ENCODE measurements at places on chromosomes 5 and 9.

GRCh38 chr9:112823257-112823656 lies 67.4 kb downstream of the SLC46A2 start:
- DNase-seq = no peak

- no peak for DNase-seq
These were observed 22.5 kb downstream of the LHFPL2 start for GRCh38 chr5:78626009-78626571.

- no peak for DNase-seq
These were observed 195.6 kb downstream of the PLK2 start for GRCh38 chr5:58264276-58264675.

DNA sequence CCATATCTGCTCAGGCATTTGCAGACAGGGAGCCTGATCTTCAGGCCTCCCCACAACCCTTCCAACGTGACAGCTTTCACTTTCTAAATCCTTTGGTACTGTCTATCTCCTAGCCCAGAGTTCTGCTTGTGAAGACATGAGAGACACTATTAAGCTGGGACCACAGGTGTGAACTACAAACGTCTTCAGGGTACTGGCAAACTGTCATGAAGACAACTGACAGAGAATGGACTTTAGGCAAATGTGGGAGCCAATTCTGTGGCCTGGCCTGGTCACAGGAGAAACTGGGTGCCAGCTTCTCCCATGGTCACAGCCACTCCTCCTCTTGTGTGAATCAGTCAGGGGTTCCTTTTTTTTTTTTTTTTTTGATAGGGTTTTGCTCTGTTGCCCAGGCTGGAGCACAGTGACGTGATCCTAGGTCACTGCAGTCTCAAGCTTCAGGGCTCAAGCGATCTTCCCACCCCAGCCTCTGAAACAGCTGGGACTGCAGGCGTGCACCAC lies 10.4 kb downstream of the TRIM14 start:
- no peak for DNase-seq

DNA sequence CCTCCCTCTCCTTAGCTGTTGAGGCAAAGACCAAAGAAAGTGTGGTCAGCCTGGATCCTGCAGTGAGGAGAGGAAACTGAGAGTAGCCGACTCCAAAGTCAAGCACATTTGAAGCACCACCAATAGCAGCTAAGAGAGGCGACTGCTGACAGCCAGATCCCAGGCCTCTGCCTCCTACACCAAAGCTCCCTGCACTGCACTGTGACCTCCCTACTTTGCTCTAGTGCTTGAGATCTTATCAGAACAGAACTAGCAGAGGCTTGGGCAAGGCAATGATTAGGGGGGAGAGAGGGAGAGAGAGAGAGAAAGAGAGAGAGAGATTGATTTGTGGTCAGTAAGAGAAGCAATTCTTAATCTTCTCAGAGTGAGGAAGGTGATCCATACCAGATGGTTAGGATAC lies 216.3 kb downstream of the CDK5RAP2 start:
- no peak for DNase-seq

GRCh38 chr5:78971998-78972397 lies 13.1 kb downstream of the ARSB start:
- no peak for DNase-seq

- no peak for DNase-seq
These were observed 12.3 kb downstream of the TIGD6 start for GRCh38 chr5:149988126-149988525.

DNA sequence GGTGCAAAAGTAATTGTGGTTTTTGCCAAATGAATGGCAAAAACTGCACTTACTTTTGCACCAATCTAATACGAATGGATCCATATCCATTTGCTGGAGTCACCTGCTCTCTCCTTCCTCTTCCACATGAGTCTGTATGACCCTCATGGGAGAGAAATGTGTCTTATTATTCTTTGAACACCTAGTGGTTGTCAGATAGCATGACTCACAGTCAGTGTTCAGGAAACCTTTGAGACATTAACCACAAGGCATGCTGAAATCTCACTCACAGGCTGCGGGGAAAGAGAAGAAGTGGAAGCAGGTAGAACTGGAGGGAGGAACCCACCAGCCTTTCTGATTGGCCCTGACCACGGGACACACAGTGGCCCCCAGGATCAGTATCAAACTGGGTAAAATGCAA lies 222.8 kb upstream of the KLF4 start:
- DNase-seq = no peak

GRCh38 chr5:131769336-131769735 lies 27.5 kb downstream of the FNIP1 start:
- DNase-seq = no peak

DNA sequence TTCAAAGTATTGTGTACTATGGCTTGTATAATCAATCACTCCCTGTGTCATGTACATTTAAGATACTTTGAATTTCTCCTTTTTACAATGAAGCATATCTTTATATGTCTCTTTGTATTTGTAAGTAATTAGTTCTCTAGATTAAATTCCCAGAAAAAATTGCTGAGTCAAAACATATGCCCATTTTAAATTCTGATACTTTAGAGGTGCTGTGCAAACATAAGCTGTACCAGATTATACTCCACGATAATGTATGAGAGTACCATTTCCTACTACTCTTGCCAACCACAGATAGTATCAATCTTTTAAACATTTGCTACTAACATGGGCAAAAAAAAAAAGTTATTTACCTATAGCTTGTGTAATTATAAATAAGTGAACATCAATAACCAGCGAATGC lies 18.3 kb downstream of the DCAF10 start:
- no peak for DNase-seq

DNA sequence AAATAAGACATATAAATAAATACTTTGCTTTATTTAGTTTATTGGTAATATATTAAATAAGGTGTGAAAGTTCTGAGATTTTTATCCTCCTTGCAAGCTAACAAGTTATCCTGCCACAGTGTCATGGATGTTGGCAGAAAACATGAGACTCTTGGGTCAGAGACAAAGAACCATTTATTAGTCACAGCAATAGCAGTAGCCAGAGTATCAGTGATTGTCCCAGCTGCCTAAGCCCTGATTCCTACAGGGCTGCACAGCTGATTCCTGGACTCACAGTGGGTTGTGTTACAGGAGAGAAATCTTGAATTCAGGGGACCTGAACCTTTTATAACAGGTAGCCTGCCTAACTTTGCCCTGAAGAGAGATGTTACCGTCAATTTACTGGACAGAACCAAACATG lies 304.5 kb upstream of the ZNF608 start:
- no peak for DNase-seq

- DNase-seq = peak; percentile 97
These were observed 38.8 kb downstream of the ITGA2 start for GRCh38 chr5:53027913-53028312.

- DNase-seq = no peak
These were observed 196.3 kb upstream of the KLF4 start for GRCh38 chr9:107685901-107686300.

- DNase-seq = peak; percentile 5
These were observed 115.3 kb upstream of the FSTL4 start for GRCh38 chr5:133727636-133728035.

DNA sequence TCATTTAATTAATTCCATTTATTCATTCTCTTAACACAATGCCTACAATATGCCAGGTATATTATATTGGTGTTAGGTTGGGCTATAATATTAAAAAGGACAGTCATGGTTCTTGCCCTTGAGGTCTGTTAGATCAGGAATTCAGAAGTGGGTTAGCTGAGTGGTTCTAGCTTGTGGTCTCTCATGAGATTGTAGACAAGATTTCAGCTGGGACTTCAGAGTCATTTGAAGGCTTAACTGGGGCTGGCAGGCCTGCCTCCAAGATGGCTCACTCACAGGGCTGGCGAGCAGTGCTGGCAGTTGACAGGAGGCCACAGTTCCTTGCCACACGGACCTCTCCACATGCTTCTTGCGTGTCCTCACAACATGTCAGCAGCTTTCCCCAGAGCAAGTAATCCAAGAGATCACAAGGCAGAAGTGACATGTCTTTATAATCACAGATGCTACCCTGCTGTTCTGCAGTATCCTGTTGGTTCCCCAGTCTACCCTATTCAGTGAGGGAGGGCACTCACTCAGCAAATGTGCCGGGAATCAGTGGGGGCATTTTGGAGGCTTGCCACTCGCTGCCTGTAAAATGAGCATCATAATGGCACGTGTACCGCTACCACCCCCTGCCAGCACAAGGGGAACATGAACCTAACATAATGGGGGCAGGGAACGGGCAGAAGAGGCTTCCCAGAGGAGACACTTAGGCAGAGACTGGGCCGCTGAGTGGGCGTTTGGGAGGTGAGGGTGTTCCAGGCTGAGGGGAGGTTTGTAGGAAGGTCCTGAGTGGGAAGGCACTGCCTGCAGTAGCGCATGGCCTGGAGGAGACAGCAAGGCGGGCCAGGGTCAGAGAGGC lies 70.0 kb downstream of the EXOSC2 start:
- DNase-seq = no peak

DNA sequence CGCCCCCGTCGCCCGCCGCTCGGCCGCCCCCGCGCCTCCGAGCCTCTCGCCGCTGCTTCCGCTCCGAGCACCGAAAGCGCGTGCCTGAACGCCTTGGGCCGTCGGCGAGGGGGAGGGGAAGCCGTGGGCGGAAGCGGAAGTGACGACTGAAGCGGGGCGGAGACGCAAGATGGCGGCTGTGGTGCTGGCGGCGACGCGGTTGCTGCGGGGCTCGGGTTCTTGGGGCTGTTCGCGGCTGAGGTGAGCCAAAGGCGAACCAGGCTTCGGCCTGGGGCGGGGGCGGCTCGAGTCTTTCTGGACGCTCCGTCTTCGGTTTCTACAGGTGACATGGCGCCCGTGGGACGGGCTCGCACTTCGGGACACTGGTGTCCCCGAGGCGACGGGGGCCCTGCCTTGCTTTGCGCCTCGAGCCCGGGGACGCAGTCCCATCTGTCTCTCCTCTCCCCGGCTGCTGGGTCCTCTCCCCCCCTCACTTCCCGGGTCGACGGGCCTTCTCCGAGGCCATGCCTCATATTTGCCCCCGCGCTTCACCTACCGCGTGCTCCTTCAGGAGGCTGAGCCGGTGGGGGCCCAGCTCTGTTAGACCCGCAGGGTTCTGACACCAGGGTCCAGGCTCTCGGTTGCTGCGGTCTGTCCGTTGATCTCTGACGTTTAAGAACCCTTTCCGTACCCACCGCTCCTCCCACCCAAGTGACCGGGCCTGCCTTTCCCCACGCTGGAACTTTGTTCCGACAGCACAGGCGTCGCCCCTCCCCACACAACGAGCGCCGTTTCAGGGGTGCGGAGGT lies at the start of the genes ENTR1 and PMPCA:
Gene ENTR1 (minus strand): TSS at position 115 of the 788 bp plus-strand sequence. CDS start 217 bp downstream, outside the sequence.
Gene PMPCA (plus strand): TSS at position 159 of the 788 bp plus-strand sequence. CDS start 11 bp downstream, at position 170.
- peak; percentile 93 for DNase-seq

- DNase-seq = peak; percentile 58
These were observed 164.8 kb downstream of the HSD17B3 start for GRCh38 chr9:96136992-96137670.

DNA sequence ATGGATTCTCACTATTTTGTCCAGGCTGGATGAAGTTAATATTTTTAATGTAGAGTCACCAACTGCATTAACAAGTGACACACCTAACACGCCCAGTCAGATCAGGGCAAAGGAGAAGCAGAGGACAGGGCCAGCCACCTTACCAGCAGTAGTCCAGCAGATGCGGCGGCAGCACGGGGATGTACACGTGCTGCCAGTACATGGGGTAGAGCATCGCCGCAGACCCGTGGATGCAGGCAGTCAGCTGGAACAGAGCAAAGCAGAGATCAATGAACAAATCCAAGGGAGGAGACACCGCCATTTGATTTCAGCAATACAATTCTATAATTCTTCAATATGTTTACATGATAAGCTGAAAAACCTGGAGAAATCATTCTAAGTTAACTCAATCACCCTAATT lies 274.2 kb downstream of the CRB2 start:
- DNase-seq = no peak

GRCh38 chr5:66960369-66961137 lies 236.0 kb downstream of the CD180 start:
- no peak for DNase-seq

GRCh38 chr9:133334161-133334560 lies 1.8 kb downstream of the SURF6 start:
- DNase-seq = no peak

DNA sequence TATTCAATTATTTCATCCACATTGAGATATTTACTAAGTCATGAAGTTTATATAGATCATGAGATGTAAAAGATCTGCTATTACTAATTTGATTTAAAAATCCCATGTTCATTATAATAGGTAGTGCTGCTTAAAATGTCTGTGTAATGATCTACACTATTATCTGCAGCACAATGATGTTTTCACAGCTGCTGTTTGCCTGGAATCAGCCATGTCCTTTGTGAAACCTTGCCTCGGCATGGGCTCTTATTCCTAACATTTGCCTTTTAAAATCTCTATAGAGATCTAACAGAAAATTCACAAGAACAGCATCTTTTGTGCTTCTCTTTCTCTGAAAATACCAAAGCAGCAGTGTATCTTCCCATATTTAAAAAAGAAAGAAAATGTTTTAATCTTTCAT lies 444.6 kb downstream of the PTPRD start:
- no peak for DNase-seq

DNA sequence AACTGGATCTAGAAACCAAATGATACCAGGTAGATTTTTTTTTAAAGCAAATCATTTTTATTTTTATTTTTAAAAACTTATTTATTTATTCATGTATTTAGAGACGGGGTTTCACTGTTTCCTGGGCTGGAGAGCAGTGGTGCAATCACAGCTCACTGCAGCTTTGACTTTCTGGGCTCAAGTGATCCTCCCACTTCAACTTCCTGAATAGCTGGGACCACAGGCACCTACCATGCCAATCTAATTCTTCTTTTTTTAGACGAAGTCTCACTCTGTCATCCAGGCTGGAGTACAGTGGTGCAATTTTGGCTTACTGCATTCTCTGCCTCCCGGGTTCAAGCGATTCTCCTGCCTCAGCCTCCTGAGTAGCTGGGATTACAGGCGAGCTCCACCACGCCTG lies 41.3 kb upstream of the CDK20 start:
- no peak for DNase-seq

- DNase-seq = no peak
These were observed 50.5 kb upstream of the EPB41L4B start for GRCh38 chr9:109371374-109371773.

GRCh38 chr5:102753889-102754766 lies 977 bp upstream of the PAM start:
- no peak for DNase-seq

- DNase-seq = peak; percentile 5
These were observed 70.9 kb downstream of the PKD2L2 start for GRCh38 chr5:137960141-137960540.

DNA sequence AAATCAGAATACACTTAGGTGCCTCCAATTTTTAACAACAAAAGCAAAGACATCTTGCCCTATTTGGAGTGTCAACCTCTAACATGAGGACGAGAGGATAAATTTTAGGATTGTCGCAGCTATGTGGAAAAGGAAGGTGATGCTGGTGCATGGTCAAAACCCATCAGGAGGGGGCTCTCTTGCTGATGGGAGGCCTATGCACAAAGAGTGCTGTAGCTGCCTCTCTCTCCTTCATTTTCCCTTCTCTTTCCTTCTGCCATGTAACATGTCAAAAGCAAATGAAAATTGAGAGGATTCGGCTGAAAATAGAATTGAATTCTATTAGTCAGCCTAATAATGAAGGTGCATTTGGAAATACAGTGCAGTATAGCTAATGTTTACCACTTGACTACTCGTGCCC lies 578.7 kb upstream of the ZNF462 start:
- DNase-seq = no peak
